NCI-H1930 (cell line): ENCODE measurements at places on chromosomes 13 and 19.

DNA sequence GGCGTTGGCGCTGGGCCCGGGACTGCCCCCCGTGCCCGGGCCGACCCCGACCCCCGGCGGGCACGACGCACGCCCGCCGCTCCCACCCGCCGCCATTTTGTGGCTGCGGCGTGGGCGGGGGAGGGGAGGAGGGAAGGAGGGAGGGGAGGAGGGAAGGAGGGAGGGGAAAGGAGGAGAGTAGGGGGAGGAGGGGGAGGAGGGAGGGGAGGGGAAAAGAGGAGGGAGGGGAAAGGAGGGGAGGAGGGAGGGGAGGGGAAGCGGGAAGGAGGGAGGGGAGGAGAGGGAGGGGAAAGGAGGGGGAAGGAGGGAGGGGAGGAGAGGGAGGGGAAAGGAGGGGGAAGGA lies at the start of gene BTBD2:
Gene BTBD2, minus strand, starts transcription at position 107 of the 343 bp plus-strand sequence. Its CDS starts 11 bp downstream, at position 96.
- DNase-seq, result peak; percentile 14

GRCh38 chr19:54928299-54928698 lies 19.0 kb downstream of the NLRP7 start:
- DNase-seq, result no peak

DNA sequence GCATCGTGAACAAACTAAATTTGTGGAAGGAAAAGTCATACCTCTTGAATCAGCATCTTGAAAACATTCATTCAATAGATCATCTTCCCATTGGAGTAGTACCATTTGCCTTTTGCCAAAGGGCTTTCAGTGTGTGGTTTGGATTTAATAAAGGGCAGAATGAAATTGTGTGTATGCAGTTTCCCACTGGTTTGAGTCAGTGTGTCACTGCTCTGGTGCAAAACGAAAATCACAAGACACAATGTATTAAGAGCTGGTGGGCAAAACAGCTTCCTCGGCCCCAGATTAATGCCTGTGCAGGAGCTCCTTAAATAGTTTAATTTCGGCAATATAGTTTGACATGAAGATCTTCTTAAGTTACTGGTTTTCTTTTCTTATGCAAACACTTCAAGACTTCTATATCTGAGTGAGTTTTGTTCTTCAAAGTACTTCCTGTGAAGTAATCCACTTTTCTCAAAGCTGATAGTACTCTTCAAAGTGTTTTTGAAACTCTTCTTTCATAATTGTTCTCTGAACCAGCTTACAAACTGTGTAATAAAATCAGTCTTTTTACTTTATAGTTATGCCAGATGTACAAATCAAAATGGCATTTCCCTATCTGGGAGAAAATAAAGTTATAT lies 32.1 kb downstream of the RASL11A start:
- DNase-seq, result no peak

DNA sequence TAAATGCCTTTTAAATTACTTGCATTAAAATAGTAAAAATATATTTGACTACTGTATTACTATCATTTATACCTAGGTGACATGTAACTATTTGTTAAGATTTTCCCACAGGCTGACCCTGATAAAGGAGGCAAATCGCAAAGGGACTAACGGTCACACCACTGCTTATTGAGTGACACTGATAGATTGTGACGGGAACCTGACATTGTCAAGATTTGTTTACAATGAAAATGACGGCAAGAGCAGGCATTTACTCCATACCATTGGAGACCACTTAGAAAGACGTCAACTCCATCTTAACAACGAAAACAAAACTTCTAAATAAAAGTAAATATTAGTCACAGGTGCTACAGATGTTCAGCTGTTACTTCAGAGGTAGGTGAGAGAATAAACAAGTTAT lies 289.0 kb downstream of the DACH1 start:
- DNase-seq, result no peak

DNA sequence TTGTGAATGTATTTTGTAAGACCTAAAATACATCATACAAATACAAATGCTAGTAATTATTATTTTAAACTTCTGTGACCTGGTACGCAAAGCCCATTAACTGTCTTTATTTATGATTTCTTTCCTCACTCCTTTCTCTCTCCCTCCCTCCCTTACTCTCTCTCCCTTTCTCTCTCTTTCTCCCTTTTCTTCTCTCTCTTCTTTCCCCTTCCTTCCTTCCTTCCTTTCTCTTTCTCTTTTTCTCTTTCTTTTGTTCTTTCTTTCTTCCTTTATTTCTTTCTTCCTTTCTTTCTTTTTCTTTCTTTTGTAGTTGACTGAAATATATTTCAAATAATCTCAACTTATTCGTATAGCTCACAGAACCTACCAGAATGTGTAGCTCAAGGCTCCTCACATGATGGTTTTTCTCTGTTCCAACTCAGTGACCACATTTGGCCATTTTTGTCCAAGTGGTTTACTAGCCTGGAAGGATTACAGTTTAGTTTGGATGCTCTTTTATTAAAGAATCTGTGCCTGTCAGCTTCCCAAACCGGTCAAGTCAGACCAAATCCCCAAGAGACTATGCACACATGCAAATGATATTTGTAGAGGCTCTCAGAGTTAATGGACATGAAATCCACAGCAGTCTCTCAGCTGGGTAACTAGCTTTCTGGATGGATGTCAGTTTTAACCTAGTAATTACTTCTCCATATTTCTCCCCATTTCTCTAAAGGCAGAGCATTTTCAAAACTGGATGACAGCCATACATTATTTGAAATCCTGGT lies 71.7 kb downstream of the POSTN start:
- DNase-seq, result no peak

DNA sequence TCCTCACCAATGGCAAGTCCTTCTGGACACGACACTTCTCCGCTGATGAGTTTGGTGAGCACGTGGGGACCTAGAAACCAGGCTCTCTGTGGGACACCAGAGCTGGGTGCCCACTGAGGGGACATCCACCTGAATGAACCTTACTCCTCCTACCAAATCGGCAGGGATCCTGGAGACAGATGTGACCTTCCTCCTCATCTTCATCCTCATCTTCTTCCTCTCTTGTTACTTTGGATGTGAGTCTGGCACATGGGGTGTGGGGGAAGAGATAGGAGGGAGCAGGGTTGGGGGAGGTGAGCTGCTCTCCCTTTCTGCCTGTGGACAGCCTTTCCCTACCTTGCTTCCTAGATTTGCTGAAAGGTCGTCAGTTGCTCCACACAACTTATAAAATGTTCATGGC lies 1.9 kb downstream of the TMEM145 start:
- DNase-seq, result no peak

GRCh38 chr19:55913643-55914268 lies 18.4 kb downstream of the NLRP13 start:
- no peak for DNase-seq

- DNase-seq, result no peak
Measured at GRCh38 chr13:98144027-98144741, 1.3 kb downstream of the FARP1 start.

- no peak for DNase-seq
Measured at GRCh38 chr19:1237027-1237659, 662 bp downstream of the CBARP start.

GRCh38 chr13:84978851-84979250 lies 820.4 kb downstream of the SLITRK6 start:
- no peak for DNase-seq

- peak; percentile 17 for DNase-seq
Measured at GRCh38 chr13:70568571-70568970, 460.3 kb upstream of the KLHL1 start.

GRCh38 chr19:1998712-1999708 lies 16.5 kb downstream of the BTBD2 start:
- DNase-seq, result no peak

DNA sequence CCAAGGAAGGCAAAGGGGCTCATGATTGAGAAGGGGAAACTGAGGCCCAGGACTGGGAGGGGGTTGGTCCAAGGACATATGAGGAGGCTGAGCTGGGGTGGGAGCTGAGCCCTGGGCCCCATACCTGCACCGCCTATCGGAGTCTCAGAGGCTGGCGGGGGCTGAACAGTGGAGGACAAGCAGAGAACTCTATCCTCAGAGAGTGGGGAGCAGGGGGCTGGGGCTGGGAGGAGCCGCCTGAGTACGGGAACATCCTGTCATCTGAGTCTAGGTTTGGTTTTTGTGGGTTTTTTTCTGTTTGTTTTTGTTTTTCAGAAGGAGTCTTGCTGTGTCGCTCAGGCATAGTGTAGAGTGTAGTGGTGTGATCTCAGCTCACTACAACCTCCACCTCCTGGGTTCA lies 6.2 kb downstream of the ARRDC2 start:
- no peak for DNase-seq

GRCh38 chr13:43159026-43159461 lies 135.7 kb downstream of the DNAJC15 start:
- no peak for DNase-seq

- DNase-seq, result peak; percentile 14
Measured at GRCh38 chr13:97749174-97749573, 204.3 kb upstream of the IPO5 start.
